ENCODE measurements at places on chromosomes 13 and 19.
A peak's percentile ranks its signal among the peaks of the same experiment; 100 is the strongest.

DNA sequence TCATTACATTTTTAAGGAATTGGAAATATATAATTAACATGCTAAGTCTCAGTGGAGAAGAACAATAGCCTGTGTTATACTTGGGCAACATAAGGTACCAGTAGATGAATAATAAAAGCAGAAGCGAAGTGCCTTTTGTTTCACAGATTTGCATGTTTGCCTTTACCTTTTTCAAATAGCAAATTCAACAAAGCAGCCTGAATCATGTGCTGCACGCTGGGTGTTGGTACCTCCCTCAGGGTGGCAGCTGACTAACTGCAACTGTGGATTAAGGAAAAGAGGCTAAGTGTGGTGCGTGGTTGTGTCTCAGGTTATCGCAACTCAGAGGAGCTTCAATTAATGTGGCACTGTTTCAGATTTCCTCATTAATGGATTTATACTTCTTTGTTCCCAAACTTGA is 189.0 kb downstream of the LMO7 start:
- ATAC-seq, result peak; percentile 78

- ATAC-seq, result peak; percentile 3
Observed at GRCh38 chr19:49807904-49808675, 5.0 kb downstream of the FUZ start.

- ATAC-seq, result peak; percentile 22
Observed at GRCh38 chr19:6475321-6476108, 6.1 kb downstream of the DENND1C start.

GRCh38 chr19:47187797-47188196 is 43.2 kb downstream of the BBC3 start:
- ATAC-seq, result no peak

GRCh38 chr13:95636853-95637252 is 7.7 kb downstream of the DZIP1 start:
- ATAC-seq, result no peak

DNA sequence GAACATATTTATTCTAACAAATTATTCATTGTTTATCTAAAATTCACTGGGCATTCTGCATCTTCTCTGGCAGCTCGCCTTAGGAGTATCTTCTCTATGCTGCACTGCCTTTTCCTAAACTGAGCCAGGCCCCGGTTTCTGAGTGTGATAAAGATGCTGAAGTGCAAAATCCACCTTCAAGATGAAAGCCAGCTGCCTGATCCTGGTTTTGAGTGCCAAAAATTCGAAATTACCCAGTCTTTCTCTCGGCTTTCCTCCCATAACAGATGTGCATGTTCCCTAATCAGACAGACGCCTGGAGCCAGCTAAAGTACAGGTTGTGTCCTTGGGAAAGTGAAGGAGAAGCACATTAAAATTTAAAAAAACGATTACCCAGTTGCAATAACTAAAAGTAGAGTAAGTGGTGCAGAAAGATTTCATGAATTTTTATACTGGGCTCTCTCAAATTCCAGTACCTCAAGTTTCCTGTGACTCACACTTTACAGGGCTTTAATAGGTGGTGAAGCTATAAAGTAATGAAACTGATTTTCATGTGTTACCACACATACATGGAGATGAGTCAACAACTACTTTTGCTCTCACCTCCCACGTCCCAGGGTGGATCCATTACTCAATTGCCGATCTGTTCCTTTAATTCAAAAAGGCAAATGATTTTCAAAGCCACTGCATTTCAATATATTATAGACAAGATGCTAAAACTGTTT is 65.0 kb upstream of the GTF2F2 start:
- peak; percentile 95 for ATAC-seq

DNA sequence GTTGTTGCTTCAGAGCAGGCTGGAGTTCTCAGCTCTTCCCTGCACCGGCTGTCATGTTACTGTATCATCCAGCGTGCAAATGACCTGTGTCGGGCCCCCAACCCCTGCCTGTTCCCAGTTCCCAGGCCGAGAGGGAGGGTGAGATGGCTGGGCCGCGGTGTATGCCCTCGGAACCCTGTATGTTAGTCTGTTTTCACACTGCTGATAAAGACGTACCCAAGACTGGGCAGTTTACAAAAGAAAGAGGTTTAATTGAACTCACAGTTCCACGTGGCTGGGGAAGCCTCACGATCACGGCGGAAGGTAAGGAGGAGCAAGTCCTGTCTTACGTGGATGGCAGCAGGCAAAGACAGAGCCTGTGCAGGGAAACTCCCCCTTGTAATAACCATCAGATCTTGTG is 10.9 kb downstream of the TMEM255B start:
- ATAC-seq, result no peak

GRCh38 chr19:21022996-21023395 is 2.5 kb downstream of the ZNF430 start:
- ATAC-seq, result peak; percentile 87

DNA sequence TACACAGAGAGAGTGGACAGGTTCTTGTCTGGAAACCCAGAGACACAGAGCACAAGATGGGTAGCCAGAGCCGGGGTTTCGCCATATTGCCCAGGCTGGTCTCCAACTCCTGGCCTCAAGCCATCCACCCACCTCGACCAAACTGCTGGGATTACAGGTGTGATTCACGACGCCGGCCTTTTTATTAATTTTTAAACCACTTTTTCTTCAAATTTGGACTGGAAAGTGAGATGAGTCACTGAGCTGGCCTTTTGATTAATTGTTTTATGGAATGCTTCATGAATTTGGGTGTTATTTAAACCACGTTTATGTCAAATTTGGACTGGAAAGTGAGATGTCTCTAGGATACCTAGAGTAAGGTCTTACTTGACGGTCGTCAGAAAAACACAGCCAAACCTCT is 12.1 kb upstream of the IGFL1 start:
- ATAC-seq, result no peak

DNA sequence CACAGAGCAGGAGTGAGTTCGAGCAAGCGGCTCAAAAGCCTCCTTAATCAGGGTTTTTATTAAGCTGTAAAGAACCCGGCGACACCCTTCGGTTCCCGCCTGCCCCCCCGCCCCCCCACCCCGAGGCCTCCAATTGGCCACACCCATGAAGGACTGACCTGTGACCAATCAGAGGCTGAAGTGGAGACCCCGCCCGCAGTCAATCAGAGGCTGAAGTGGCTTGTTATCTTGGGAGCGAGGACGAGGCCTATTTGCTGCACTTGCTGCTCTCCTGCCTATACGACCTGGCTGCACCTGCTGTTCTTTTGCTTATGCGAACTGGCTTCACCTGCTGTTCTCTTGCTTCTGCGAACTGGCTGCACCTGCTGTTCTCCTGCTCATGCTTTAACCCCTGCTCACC is 844.9 kb downstream of the OLFM4 start:
- ATAC-seq, result no peak

GRCh38 chr19:37992761-37993160 is 85.8 kb downstream of the SIPA1L3 start:
- ATAC-seq, result no peak

DNA sequence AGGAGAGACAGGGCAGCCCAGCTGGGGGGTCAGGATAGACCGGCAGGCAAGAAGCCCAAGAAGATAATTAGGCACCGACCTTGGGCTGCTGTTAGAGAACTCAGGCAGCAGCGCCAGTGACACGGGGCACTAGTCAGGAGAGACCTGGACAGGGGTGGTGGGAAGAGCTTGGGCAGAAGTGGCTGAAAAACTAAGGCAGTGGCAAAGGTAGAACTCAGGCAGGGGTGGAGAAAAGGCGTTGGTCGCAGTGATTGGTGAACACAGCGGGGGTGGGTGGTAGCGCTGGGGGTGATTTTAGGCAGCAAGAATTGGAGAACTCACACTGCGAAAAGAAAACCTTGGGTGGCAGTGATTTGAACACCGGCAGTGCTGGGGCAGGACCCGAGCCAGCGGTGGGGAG is 4.3 kb downstream of the CCER2 start:
- no peak for ATAC-seq

DNA sequence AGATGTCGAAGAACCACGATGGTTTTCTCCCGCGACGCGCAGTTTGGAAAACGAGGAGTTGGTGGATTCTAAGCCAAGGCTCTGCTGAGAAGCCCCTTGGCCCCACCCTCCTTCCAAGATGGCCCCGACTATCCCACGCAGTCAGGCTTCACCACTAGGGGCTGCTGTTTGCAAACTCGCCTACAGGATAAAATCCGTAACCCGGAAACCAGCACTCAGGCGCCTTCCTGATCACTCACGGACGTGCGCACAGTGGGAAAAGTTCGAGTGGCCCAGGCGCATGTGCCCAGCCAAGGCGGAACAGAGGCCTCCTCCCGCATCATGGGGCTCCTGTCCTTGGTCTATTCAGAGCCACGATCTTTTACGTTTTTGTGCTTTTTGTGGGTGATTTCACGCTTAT is 19.2 kb upstream of the UQCR11 start:
- ATAC-seq, result peak; percentile 33

GRCh38 chr13:38537051-38537450 is 149.8 kb upstream of the FREM2 start:
- ATAC-seq, result no peak

GRCh38 chr19:13020002-13020414 is 24.7 kb downstream of the NFIX start:
- no peak for ATAC-seq

GRCh38 chr13:113742000-113742441 is 17.0 kb upstream of the TMEM255B start:
- ATAC-seq, result peak; percentile 88

DNA sequence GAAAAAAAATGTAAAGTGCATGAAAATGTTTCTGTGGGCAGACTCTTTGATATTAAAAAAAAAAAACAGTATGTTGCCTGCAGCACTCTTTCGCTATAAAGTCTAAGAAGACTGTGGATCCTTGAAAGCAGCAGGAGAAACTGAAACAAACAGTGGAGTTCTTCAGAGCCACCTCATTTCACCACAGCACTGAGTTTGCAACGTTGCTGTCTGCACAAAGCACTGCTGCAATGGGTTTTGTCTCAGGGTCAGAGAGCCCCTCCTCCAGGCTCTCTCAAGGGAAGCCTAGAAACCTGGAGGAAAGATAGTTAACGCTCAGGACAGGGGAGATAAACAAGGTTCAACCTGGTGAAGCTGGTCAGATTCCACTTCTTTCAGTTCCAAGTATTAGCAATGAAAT is 248.7 kb downstream of the EFNB2 start:
- ATAC-seq, result no peak

DNA sequence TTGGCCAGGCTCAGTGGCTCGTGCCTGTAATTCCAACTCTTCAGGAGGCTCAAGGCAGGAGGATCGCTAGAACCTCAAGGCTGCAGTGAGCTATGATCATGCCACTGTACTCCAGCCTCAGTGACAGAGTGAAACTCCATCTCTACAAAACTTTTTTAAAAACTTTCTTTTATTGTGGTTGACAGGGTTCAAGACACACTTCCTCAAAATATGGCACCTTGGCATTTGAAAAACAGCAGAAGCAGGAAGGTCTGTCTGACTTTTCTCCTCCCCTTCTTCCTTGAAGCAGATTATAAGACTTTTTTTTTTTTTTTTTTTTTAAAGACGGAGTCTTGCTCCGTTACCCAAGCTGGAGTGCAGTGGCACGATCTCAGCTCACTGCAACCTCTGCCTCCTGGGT is 100.3 kb downstream of the TM9SF2 start:
- no peak for ATAC-seq

DNA sequence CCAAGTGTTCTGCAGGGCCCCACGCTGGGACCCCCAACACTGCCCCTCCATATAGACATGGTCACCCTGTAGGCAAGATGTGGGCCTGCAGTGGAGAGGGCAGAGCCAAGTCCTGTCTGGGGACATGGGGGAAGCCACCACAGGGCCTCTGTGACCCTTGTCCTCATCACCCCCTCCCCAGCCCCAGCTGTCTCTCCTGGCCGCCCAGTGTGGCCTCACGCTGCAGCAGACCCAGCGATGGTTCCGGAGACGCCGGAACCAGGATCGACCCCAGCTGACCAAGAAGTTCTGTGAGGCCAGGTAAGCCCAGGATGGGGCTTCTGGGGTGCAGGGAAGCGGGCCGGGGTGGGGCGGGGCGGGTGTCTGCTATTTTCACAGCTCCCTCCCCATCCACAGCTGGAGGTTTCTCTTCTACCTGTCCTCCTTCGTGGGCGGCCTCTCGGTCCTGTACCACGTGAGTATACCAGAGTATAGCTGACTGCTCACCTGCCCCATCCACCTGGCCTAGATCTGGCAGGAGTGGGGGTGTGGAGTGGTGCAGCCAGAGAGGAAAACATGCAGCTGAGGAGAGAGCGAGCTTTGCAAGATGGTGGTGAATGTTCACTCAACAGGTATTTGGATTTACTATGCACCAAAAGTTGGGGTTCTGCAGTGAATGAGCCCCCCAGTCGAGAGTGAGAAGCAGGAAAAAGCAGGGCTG is 46.4 kb downstream of the CERS4 start:
- ATAC-seq, result no peak

GRCh38 chr13:46166224-46166584 is 15.8 kb downstream of the LCP1 start:
- ATAC-seq, result no peak

DNA sequence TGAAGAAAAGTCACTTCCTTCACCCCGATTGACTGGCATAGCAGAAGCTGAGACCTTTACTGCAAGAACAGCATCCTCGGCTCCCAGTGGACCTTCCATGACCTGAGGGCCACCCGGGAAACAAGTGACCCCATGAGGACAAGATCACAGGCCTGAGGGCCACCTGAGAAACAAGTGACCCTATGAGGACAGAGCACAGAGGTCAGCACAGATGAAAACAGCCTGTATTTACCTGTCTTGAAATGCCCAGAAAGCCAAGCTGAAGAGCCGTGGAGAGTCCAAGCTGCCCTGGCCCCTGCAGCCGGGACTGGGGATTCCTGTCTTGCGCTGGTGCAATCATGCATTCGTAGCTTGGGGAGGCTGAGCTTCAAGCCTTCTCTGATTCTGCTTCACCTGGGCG is 114.2 kb upstream of the SPACA7 start:
- ATAC-seq, result no peak

- no peak for ATAC-seq
Observed at GRCh38 chr19:1809678-1810077, 2.4 kb downstream of the ATP8B3 start.

DNA sequence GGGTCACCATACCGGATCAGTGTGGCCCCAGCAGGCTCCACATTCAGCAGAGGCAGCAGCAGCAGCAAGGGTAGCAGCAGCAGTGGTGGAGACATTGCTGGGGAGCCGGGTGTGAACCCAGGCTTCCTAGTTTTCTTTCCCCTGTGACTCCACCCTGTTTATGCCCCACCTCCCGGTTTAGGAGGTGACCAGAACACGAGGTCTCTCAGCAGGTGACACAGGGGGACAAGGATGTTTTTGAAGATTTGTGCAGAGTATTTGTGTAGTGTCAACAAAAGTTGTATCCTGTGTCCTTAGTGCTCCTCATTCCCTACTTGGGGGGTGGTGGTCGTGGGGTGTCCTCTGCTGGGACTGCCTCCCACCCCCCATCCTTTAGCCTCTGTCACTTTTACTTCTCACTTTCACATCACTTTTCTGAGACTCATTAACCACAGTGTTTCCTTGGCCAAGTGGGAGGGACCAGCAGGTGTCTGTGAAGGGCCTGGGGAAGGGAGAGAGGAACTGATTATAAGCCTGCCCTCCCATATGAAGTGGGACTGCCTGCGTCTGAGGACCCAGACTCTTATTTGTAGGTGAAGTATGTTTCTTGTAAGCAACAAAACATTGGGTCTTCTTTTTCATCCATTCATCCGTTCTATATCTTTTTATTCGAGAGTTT is 15.6 kb upstream of the KCNC3 start:
- peak; percentile 58 for ATAC-seq

GRCh38 chr13:40517486-40518480 is 148.7 kb downstream of the FOXO1 start:
- no peak for ATAC-seq
